ENCODE measurements at places on chromosomes 12 and 14.

- no peak for DNase-seq
These were observed 79.6 kb downstream of the VRK1 start for GRCh38 chr14:96876747-96877146.

- DNase-seq: no peak
These were observed 254.2 kb upstream of the FKBP4 start for GRCh38 chr12:2540535-2540941.

DNA sequence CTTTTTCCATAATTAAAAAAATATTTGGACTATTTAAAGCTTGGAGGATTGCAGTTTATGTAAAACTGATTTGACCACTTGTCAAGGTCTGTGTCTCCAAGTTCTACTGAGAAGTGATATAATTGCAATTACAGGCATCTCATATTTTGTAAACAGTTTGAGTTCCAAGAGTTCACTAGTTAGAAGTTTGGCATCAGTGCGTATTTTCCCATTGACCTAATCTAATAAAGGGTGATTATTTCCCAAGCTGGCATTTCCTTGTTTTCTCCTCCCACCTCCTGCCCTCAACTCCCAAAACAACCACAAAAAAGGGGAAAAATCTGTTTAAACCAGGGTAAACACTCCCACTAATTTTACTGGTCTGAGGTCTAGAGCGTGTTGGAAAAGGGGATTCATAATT is 3.0 kb upstream of the MYF6 start:
- no peak for DNase-seq

GRCh38 chr12:105798256-105798845 is 340.4 kb downstream of the NUAK1 start:
- DNase-seq: no peak

GRCh38 chr12:120536064-120536791 is 2.1 kb downstream of the RNF10 start:
- no peak for DNase-seq

- DNase-seq: no peak
These were observed 160.0 kb downstream of the TRHDE start for GRCh38 chr12:72432037-72432604.

DNA sequence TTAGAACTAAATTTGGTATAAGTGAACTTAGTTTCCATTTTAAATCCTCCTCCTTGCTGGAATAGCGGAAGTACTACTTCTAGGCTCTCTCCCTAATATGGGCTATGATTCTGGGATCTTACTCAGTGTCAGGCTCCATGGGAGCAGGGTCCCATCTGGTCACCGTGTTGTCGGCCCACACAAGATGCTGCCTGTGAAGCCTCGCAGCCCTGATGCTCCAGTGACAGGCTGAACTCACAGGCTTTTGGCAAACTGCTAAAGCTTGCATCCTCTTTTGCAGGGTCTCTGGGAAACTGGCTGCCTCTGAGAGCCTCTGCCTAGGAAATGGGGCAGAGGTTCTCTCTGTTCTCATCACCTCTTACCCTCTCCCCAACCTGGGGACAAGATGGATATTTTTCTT is 88.4 kb downstream of the RPAP3 start:
- no peak for DNase-seq

GRCh38 chr12:51898506-51898905 is 8.8 kb upstream of the ACVRL1 start:
- no peak for DNase-seq

DNA sequence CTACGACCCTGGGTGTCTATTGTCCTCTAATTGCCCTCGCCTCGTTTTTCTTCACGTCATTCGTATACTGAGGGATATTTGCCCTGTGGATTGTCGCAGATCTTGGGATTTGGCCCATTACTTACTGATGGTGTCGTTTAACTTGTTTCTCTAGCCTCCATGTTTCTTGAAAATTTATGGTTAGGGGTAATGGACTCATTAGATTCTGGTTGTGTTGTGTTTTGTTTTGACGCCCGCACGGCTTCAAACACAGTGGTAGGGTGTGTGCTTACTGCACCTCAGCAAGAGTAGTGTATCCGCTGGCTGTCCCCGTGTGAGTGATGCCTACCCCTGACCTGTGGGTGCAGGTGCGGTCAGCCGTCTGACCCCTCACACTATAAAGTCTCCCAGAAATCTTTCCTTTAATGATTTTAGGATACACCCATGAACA is 874 bp upstream of the RNU6-8 start:
- no peak for DNase-seq

- peak; percentile 90 for DNase-seq
These were observed 8.5 kb downstream of the KLHL33 start for GRCh38 chr14:20427231-20428009.

GRCh38 chr14:74882103-74882920 is 596 bp downstream of the DLST start:
- DNase-seq: peak; percentile 62

- no peak for DNase-seq
These were observed 33.7 kb downstream of the FOS start for GRCh38 chr14:75312341-75312740.

- no peak for DNase-seq
These were observed 72.6 kb downstream of the LRP6 start for GRCh38 chr12:12194206-12194605.

GRCh38 chr12:125023065-125023464 is 29.6 kb downstream of the BRI3BP start:
- DNase-seq: no peak

DNA sequence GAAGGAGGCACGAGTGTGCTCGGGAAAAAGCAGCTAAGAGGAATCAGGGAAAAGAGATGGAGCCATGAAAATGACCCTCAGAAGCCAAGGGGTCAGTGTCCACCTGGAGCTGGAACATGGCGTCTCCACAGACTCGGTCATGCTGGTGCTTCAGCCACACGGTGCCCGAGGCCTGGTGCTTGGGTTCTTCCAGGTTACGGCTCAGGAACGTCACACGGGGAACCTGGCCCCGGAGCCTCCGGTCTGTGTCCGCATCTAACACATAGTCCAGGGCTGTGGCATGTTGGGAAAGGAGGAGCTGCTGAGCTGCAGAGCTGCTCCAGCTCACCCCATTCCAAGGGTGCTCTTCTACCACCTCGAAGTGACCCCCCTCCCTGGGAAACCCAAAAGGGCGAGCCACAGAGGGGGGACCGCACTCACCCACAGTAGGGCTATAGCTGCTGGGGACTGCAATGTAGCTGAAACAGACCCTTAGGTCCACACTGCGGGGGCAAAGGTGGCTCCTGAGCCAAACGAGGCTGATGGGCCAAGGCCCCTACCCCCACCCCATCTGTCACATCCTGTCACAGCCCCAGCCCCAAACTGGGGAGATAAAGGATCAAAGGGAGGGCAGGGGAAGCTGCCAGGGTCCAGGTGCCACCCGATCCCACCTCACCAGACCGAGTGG is 10.8 kb downstream of the ITGA7 start:
- no peak for DNase-seq

DNA sequence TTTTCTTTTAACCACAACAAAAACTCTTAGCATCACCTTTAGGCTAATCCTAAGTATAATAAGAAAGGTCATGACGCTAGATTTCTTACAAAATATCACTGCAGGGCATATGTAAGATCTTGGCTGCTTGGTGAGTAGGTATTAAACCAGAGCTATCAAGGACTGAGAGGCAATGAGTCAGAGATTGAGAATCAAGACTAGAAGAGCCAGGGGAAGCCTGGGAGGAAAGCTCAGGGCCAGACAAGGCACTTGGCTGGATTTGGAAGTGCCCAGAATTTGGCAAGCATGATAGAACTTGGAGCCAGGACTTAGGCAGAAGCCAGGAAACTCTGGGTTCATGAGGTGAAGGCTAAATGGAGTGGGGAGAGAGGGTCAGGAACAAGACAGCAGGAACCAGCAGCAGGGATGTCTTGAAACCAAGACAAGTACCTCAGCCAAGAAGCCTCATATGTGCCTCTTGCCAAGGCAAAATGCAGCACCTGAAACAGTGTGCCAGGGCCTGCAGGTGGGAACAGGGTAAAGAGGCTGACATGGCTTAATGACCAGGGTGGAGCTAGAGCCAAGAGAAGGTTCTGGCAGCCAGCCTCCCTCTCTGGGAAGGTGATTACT is 49.9 kb downstream of the PTHLH start:
- no peak for DNase-seq

- DNase-seq: no peak
These were observed 32.7 kb downstream of the TSPAN11 start for GRCh38 chr12:30959110-30959710.

DNA sequence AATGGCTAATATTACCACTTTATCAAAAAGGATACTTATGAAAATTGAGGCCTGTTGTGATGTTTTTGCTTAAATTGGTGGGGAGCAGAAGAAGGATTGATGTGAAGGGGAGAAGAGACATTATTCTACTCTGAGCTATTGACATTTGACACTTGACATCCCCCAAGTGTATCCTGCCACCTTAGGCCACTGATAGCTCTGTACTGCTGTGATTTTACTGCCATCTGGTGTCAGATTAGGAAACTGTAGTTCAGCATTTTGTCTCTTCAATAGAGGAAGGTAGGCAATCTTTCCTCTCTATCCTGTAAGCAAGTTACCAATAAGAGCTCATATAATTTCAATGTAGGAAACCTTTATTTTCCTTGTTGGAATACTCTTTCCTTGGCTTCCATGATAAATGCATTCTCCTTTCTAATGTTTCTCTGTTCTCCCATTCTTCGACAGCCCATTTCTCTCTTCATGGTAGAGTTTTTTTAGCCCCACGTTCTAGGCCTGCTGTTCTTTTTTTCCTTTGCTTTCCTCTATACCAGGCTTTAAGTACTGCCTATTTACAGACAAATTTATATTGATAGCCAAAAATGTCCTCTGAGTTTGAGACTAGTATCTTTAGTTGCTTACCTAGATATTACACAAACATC is 46.3 kb downstream of the PPHLN1 start:
- DNase-seq: peak; percentile 75

DNA sequence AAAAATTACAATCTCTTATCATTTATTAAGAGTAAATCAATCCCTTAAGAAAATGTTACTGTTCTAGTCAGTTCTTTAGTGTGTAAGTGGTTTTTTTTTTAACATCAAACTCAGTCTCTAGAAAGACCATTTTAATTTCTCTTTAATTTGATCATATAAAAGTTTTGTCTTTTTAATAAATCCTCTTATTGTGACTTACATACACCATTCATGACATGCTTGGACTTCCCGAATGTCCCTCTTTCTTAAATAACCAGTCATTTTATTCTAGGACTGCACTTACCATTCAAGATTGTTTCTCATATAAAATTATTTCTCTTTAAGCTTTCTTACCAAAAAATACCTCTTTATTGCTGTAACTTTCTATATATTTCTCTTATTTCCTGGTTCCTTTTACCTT is 60.8 kb upstream of the EVL start:
- DNase-seq: no peak

DNA sequence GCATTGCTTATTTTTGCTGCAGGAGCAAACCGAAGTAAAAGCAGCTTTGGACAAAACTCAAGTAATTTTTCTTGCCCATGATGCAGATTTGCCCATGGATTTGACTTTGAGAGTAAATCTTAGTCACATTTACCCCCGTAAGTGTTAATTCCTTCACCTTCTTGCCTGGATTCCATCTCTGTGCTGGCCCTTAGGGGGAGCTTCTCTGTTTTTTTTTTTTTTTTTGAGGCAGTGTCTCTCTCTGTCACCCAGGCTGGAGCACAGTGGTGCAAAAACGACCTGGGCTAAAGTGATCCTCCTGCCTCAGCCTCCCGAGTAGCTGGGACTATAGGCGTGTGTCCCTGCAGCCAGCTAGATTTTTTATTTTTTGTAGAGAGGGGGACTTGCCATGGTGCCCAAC is 210.2 kb downstream of the FUT8 start:
- no peak for DNase-seq

GRCh38 chr14:78162202-78162601 is 8.0 kb upstream of the NRXN3 start:
- peak; percentile 65 for DNase-seq

DNA sequence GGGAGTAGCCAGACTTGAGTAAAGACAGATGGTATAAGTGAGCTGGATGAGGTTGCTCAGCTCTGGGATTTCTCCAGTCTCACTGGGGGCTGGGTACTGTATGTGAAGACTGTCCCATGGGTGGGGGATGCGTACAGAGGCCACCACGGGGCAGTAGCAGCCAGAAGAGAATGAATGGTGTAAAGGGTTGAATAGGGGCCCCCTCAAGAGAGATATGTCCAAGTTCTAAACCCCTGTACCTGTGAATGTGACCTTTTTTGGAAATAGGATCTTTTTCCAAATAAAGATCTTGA is 21.8 kb upstream of the BCDIN3D start:
- no peak for DNase-seq

DNA sequence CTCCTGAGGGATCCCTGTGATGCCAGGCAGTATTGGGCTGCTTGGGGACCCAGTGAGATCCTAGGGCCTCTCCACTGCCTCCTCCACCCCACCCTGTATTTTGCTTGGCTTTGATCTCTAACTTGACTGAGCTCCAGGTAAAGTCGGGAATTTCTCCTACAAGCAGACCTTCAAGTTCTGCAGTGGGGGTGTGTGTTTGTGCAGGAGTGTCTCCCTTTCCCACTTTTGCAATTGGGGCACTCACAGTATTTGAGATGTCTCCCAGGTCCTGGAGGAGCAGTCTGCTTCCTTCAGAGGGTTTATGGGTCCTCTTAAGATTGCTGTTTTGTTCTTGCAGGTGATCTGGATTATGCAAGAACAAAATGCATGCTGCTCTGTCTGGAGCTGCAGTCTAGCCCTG is 68.9 kb downstream of the ALG10B start:
- no peak for DNase-seq

DNA sequence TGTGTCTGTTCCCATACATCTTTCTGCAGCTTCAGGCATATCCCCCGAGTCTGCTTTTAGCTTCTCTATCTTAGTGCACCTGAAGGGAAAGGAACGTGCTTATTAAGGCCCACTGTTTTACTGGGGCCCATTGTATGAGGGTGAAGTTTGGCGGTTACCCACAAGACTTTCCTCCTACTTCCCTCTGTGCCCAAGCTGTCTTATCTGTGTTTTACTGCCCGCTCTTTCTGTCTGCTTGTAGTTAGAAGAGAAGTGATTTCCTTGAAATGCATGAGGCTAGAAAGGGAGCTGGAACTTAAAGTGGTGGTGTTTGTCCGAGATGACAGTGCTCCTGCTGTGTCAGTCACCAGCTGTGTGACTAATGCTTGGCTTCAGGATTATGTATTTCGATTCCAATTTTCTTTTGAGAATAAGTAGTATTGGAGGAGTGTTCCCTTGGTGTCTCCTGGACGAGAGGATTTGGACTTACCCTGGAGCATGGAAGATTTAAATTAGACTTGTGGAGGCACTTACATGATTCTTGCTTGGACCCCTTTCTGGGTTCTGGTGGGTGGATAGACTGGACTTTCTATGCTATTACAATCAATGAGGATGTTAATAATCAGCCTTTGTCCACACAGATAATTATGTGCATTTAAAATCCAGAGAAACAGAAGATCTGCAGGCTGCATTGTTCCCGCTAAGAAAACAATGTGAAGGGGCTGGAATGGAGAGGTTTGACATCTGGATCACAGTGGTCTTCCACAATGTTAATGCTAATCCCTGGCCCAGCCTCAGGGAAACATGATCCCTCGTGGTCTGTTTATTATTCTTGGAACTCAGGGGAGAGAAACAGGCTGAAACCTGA is 13.9 kb upstream of the KRT86 start:
- DNase-seq: no peak

DNA sequence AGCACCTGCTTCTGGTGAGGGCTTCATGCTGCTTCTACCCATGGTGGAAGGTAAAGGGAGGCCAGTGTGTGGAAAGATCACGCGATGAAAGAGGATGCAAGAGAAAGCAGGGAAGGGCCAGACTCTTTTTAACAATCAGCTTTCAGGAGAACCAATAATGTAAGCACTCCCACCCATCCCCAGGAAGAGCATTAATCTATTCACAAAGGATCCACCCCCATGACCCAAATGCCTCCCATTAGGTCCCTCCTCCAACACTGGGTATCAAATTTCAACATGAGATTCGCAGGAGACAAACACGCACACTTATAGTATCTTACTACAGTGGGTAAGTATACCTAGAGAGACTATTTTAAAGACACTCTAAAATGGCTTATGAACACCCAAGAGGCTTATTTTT is 80.5 kb upstream of the TMCC3 start:
- DNase-seq: no peak

Measured in suppressor macrophage (primary cell).